ENCODE measurements at places on chromosomes 16 and 17.

DNA sequence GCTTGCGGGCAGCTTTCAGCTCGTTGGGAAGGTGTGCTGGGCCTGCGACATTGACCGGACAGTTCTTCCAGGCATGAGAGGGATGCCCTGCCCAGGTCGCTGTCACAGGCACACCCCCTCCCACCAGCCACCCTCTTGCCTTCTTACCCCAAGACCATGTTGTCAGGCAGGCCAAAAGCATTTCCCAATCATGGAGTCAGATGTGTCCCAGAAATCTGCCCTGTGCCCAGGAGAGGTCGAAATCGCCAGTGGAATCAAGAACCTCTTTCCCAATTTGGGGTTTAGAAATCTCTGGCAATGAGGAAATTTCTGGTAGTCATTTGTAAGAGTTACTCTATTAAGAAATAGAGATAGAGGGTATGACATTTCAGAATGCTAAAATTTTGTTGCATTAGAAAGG lies 177.1 kb downstream of the RAB11FIP4 start:
- no peak for DNase-seq

GRCh38 chr17:7538891-7539545 lies 9.8 kb upstream of the TNFSF12 start:
- no peak for DNase-seq

DNA sequence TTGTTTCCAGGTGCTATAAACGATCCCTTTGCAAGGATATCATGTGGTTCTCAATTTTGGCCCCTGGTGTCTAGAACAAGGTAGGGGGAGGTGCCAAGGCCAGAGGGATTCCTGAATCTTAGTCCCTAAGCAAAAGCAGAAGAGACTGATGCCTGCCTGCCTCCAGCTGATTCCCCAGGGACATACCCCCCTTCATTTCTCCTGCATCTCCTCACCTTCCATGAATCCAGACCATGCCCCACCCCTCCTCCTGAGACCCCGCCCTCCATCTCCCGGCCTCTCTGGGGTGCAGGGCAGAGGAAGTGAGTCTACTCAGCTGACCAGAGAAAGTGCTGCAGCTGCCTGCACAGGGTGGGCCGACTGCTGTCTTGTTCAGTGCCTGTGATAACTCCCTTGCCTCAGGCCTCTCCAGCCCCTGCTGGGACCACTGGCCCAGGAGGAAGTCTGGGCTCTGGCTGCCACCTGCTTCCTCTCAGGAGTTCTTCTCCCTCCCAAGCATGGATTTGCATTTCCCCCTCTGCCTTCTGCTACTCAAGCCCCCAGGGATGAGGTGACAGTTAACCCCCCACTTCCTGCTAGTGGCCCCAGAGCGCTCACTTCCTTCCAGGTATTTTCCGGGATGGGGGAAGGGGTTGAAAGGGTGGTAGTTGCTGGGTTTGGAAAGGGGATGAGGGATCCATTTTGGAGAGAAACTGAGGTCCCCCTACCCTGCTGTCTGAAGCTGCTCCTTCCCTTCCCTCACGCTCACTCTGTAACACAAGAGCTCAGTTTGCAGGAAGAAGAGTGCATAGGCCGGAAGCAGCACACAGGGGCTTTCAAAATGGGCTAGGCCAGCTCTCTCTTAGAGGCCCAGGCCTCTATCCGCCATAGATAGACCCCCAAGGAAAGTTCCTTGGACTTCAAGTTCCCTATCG lies 10.5 kb upstream of the TSPOAP1 start:
- peak; percentile 83 for DNase-seq

DNA sequence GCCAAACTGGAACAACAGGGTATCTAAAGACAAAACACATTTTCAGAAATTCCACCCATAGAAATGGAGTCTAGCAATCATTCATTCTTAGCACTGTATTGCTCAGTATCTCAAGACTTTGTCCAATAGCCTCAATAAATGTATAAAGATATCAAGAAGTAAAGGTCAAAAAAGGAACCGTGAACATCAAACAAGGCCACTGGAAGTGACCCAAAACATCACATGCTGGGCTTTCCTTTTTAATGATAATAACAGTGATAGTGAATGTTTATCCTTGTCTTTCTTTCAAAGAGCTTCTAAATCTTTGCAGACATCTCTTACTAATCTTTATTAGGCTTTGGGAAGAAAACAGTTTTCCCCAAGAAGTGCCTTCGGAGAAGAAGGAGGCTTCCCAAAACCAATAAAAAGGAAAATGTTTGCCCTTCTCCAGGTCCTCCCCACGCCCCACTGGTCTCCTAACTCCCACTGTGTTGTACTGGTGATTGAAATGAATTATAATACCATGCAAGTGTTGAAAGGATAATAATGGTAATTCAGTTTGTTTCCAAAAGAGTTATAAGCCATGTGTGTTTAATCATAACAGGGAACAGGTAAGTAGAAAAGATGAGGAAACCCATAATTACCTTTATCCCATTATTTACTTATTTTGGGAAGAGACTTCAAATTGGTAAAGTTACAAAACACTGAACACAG lies 18.6 kb downstream of the RNF43 start:
- no peak for DNase-seq

DNA sequence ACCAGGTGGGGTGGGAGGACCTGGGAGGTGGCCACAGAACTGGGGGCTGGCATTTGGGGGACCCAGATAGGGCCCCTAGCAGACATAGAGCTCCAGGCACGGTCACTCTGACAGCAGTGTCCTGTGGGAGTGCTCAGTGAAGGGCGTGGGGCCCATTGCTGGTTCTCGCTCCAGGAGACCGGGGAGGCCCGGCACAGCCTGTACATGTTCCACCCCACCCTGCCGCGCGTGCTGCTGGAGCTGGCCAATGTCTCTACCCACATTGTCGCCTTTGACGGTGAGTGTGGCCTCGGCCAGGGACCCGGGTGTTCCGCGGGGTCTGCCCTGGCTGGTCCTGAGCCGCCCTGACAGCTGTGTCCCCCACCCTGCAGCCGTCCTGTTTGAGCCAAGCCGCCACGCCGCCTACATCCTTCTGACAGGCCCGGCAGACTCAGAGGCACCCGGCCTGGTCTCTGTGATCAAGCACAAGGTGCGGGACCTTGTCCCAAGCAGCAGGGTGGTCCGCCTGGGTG lies 11.2 kb downstream of the RGS11 start:
- DNase-seq = no peak

- DNase-seq = no peak
Observed at GRCh38 chr16:28875134-28876018, 2.9 kb upstream of the ATP2A1 start.

GRCh38 chr16:24753437-24753836 lies 24.0 kb downstream of the TNRC6A start:
- DNase-seq = no peak

DNA sequence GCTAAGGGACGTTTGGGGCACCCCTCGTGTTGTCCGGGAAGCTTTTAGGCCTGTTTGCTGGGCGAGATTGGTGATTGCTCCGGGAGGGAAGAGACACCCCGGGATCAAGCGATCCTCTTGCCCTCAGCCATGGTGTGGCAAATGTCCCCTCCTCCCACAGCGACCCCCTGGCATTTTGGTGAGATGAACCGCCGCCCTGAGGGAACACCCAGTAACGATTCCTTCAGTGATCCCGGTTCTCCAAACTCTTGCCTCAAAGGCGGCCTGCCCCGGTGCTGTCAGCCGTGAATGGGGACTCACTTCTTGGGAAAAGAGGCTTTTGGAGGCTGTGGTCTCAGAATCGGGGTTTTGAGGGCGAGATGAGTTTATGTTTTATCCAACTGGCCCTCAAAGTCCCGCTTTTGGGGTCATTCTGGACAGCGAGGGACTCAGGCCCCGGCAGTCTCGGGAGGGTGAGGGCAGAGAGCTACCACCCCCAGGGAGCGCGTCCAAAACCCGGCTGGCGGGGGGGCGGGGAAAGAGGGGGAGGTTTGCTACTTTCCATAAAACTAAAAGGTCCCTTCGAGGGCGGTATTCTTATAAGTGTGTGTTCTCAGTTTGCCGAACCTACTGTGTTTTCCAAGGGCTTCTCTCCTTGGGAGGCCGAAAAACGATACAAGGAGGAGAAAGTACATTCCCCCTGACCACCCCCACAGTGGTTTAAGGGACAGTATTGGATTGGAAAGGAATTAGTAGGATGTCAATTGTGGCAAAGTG lies 232.7 kb downstream of the MRTFB start:
- no peak for DNase-seq
